NCI-H1417 treated with DMSO at 0.1 percent for 48 hours (cell line): ENCODE measurements at places on chromosomes 13 and 19.

DNA sequence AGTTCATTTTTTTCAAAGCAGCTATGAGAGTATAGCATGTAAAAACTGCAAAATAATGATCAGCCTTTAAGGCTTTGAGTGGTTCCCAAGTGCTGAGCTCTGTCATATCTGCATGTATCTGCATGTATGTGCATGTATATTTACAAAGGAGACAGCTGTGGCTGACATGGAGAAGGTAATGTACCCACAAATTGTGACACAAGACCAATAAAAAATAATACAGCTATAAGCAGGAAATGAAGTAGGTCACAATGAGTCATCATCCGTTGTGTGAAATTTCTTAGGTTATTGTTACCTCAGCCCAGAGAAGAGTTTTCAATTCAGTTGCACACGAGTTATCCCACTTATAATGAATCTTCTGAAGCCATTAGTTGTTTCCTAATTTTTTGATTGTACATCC lies 60.9 kb upstream of the MED4 start:
- no peak for DNase-seq

GRCh38 chr13:30732046-30732390 lies 3.3 kb upstream of the ALOX5AP start:
- no peak for DNase-seq

DNA sequence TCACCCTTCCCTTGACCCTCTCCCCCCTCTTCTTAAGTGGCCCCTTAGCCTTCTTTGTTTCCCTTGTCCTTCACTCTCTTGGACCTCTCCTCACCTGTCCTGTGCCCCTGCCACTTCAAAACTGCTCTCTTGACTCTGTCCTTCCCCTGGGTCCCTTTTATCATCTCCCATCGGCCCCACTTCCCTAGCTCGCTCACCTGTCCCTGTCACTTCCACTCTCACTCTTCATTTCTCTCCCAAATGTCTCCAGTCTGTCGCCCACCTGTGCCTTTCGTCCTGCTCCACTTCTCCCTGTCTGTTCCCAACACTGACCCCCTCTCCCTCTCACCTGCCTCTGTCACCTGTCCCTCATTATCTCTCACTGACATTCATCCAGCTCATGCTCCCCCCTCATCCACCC lies 699 bp downstream of the IFNL1 start:
- no peak for DNase-seq

GRCh38 chr19:4267101-4267900 lies 11.8 kb upstream of the SHD start:
- DNase-seq: no peak

DNA sequence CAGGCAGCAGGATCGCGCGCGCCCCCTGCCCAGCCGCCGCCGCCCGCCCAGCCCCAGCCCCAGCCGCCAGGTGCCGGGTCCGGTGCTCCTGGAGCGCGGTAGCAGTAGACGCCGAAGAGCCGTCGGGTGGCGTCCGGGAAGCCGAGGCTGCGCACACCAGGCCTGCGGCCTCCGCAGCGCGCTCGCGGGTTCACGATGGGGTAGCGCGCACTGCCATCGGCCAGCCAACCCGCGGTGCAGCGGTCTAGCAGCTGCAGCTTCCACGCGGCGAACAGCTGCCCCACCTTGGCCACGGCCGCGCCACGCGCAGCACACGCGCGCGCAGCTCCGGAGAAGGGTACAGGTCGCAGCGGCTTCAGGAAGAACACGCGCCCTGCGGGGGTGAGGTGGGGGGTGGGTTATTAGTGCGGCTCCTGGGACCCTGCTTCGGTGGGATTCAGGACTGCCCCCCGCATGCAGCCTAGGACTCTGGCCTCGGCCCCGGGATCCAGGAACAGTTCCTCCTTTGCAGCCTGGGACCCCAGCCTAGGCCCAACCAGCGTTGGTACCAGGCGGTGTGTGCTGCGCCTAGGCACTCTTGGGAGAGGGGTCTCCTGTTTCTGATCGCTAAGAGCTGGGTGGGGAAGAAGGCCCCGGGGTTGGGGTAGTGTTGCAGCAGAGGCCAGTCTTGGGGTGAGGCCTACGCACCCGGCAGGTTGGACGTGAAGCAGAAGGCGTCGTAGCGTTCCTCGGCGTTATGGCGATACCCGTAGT lies 15.1 kb downstream of the TM6SF2 start:
- DNase-seq: no peak

- no peak for DNase-seq
Measured at GRCh38 chr13:114118511-114119123, 13.8 kb downstream of the RASA3 start.

GRCh38 chr13:35554972-35555623 lies 78.6 kb upstream of the MAB21L1 start:
- DNase-seq: no peak

- DNase-seq: no peak
Measured at GRCh38 chr19:4181053-4181508, 1.3 kb downstream of the SIRT6 start.

- DNase-seq: no peak
Measured at GRCh38 chr13:98089246-98089645, 53.6 kb upstream of the FARP1 start.

DNA sequence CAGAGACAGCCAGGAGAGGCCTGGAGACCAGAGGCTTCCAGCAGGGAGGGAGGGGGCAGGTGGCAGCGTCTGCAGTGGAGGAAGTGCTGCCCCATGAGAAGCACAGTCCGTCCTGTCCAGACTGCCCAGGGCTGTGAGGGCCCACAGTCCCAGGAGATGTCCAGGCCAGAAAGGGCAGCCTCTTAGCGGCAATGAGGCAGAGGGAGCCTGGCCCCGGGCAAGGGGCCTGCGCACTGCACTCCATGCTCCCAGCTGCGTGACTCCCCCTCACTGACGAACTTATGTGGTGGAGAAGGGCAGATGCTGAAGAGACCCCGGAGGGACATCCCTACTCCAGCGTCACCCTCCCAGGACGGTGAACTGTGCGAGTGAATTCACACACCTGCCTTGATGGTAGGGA lies 115.3 kb downstream of the SOX1 start:
- DNase-seq: no peak

- DNase-seq: no peak
Measured at GRCh38 chr13:93289842-93290241, 63.2 kb downstream of the GPC6 start.

DNA sequence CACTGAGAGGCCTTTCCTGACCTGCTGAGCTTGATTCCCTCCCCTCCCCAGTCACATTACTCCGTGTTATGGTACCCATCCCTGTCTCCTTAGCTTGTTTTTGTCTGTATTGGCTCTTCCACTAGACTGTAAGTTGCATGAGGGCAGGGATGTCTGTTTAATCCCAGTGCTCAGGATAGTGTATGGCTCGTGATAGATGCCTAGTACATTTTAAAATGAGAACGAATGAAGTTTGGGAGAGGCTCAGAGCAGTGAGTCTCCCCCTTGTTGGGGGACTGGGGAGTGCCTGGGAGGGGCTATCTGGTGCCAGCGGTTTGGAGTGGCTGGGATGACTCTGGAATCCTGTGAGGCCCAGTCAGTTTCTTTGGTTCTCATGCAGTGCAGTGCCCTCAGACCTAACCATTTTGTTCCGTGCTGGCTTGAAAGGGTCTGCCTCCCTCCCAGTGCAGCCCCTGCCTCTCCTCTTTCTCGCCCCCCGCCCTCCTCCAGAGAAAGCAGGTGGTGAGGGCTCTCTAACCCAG lies 35.5 kb downstream of the ACTN4 start:
- no peak for DNase-seq

- DNase-seq: no peak
Measured at GRCh38 chr19:48196321-48196763, 25.9 kb downstream of the ZSWIM9 start.

DNA sequence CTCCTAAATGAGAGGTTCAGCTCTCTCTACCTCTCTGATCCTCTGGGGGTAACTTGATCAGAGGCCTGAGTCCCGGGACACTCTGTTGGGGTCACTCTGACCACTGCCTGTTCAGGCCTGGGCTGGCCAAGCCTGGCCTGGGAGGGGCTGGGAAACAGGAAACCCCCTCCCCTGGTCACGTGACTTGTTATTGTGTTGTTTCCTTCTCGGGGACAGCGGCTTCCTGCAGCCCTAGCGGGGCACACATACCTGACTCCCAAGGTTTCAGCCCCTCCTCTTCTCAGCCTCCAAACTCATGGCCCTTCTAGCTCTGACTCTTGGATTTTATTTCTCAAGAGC lies at the start of gene USHBP1:
Gene USHBP1 (minus strand): TSS at position 105 of the 339 bp plus-strand sequence. CDS start 446 bp downstream, outside the sequence.
- no peak for DNase-seq

GRCh38 chr13:86882107-86882506 lies 789.1 kb upstream of the SLITRK5 start:
- no peak for DNase-seq

DNA sequence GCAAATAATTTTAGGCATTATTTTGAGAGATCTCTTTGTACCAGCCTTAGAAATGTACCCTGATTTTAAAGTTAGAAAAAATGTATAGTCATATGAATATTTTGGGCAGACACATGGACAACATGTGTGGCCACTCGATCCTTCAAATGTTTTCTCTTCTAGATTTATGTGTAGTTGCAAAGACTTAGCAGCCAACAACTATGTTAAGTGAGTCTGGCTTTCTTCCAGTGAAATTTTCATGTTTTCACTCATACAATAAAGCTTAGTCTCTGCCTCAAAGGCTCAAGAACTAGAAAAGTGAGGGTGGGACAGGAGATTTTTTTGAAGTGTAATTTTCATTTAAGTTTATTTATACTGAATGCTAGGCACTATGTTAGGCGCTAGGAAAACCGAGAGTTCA lies 207.7 kb upstream of the DACH1 start:
- DNase-seq: no peak

GRCh38 chr19:43625918-43626579 lies 6.6 kb upstream of the ZNF428 start:
- no peak for DNase-seq

DNA sequence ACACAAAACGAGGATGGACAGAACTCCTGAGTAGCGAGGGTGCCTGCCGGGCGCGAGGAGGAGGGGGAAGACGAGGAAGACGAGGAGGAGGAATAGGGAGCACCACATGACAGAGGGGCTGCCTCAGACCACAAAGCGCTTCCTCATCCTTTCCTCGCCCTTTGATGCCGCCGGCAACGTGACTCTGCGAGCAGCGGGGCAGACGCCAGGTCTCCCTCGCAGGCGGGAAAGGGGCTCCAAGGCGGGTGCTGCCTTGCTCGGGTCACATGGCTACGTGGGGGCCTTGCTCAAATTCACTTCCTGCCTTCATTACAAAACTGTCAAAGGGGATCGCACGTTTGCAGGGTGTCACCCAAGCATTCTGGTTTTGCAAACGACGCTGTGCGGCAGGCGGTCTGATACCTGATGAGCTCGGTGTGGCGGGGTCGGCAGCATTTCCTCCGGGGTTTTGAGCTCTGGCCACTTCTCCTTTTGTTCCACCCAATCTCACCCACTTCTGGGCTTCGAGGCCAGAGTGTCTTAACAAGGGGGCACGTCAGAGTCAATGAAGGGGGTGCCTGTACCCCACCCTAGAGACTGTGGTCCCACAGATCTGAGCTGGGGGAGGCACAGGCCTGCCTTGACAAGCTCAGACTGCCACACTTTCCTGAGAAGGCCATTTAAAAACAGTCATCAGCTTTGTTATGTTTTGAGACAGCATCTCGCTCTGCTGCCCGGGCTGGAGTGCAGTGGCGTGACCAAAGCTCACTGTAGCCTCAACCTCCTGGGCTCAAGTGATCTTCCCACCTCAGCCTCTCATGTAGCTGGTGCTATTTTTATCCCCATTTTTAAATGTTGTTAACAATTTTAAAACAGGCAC lies 14.9 kb downstream of the MAP2K2 start:
- no peak for DNase-seq

- no peak for DNase-seq
Measured at GRCh38 chr19:10854350-10855089, 6.3 kb downstream of the C19orf38 start.

DNA sequence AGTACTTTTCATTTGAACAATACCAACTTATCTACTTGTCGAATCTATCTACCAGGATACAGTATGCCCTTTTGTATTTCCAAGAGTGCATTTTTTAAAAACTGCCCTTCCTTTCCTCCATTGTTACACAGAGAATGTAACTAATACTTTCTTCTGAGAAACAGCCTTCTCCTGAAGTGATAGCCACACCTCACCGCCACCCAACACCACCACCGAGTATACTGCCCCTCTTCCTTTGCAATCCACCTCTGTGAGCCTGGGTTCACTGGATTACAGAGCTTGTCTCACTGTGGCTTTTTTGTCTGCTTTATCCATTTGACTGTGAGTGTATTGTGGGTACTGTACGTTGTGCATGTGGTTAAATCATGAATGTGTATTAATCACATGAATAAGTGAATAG lies 305.4 kb downstream of the KLF12 start:
- DNase-seq: no peak

DNA sequence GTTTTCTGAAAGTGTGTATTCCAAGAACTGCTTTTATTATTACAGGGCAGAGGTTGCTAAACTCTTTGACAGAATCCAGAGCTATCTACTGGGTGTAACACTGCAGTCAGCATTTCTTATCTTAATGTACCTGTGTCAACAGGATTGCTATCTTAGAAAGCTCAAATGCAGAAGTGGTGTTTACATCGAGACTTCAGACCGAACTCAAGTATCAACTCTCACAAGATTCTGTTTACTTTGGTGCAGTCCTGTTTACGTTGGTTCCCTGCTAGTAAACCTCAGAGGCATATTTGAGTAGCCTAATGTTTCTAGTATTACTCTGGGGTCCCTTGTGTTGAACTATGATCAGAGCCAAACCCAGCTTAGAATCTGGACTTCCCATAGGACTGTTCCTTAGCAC lies 20.5 kb downstream of the SLC15A1 start:
- DNase-seq: no peak

GRCh38 chr13:91368101-91368500 lies 20.6 kb downstream of the MIR17HG start:
- DNase-seq: no peak

- DNase-seq: no peak
Measured at GRCh38 chr19:4445963-4446703, 11.5 kb downstream of the UBXN6 start.

GRCh38 chr19:28294395-28294794 lies 918.6 kb downstream of the UQCRFS1 start:
- DNase-seq: no peak

- no peak for DNase-seq
Measured at GRCh38 chr19:1366899-1367870, 16.5 kb upstream of the NDUFS7 start.

- DNase-seq: no peak
Measured at GRCh38 chr13:21826214-21827015, 155.5 kb downstream of the FGF9 start.

- DNase-seq: no peak
Measured at GRCh38 chr13:37884674-37885073, 15.1 kb upstream of the TRPC4 start.

- no peak for DNase-seq
Measured at GRCh38 chr13:57045826-57046546, 94.7 kb upstream of the PRR20A start.

DNA sequence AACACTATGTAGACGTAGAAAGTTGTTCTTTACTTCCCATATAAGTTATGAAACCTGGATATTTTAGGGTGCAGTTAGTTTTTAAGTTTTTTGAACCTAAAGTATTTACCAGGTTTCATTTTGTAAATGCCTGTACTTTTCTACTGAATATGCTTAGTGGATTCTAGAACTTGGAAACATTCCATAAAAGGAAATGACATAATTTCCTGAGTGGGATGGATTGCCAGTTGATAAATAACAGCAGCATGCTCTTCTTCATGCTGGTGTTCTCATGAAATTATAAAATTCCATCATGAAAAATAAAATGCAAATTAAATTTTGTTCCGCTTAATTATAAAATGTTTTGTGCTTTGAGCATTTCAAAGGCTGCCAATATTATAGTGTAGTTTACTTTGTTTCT lies 362.2 kb upstream of the PCDH20 start:
- no peak for DNase-seq

- DNase-seq: no peak
Measured at GRCh38 chr13:21012841-21013681, 48.3 kb downstream of the LATS2 start.

GRCh38 chr19:13938301-13939064 lies at the start of gene PODNL1:
Gene PODNL1, minus strand, starts transcription at chr19:13938417. Its CDS starts 236 bp downstream, at chr19:13938181.
- no peak for DNase-seq
